ENCODE measurements at places on chromosomes 1 and 21. TPM values are rescaled to one million over a fixed set of nuclear protein-coding genes. Genes with fewer than 3 reads are reported as not detected.

DNA sequence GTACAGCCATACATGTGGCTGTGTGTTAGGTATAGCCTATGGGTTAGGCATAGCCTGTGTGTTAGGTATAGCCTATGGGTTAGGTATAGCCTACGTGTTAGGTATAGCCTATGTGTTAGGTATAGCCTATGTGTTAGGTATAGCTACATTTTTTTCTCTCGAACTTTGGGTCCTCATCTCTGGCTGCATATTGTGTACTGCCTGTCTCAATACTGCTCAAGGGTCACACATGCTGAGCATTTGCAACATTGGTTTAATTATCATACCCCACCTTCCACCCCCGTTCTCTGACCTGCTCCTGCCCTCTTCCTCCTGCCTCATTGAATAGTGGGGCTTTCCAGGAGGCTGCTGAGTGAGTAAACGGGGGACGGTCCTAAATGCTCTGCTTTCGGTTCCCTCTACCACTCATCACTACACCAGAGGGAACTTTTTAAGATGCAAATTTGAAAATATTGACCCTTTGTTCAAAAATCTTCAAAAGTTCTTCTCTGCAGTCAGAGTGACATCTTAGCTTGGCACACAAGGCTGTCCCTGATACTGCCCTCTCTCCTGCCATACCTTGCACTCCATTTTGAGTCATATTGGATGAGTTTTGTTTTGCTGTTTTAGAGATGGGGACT is 17.8 kb downstream of the OR2B11 start:
- no peak for DNase-seq

DNA sequence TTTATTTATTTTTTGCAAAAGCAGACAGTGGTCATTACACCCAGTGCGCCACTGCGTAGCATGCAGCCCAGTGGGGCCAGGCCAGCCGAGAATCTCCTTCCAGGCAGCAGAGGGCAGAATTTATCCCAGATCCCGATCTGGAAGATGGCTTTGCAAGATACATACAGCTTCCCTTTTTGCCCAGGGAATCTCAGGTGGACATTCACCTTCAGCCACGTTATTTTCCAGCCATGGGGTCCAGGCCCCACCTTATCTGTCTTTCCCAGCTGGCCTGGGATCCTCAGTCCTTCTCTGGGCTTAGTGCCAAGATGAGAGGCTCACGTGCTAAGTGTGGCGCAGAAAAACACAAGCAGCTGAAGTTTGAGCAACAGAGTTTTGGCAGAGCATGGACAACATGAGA is 123.6 kb downstream of the AJAP1 start:
- DNase-seq, result no peak

DNA sequence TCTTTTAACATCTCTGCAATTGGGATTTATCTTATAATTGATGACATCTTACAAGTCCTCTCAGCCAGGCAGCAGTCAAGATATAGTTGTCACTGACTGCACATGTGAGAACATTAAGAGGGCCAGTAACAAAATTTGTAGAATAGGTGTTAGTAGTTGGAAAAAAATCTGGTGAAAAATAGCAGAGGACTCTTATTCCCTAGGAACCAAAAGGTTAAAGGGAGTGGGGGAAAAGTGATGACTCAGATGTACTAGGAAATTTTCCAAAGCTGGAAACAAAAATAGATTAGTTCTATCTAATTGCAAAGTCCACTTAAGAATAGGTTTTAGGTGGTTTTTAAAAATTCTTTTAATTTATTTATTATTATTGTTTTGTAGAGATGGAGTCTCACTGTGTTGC is 3.6 kb downstream of the NUP210L start:
- DNase-seq, result no peak

DNA sequence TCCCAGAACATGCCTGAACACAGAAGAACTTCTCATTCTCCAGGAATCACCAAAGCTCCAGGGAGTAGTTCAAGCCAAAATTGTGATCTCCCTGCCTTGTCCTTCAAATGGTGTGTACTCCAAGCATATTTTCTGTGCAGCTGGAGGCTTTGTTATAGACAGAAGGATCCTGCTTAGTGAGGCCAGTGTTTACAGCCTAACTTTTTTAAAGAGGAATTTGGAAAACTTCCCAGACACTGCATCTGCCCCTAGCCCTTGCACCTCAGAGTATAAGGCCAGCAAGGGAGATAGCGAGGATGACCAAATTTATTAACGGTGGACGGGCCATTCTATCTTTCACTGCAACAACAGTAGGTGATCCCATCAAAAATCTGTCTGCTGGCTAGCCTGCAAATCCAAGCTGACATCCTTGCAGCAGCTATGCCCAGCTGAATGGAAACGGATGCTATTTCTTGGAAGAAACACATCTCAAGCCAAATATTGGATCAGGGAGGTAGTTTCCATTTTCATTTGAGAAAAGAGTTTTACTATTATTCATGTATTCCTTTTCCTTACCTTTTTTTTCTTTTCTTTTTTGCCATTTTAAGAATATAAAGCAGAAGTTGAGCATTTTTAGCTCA is 249.8 kb downstream of the USH2A start:
- no peak for DNase-seq

- no peak for DNase-seq
Measured at GRCh38 chr1:221327954-221328353, 413.9 kb downstream of the DUSP10 start.

Gene F13B
- total RNA-seq, result not detected

Gene THBS3
- 4.9 TPM for total RNA-seq

Gene LRRC71
- total RNA-seq, result not detected

Gene KRTAP13-1
- not detected for total RNA-seq

Gene OTUD3
- total RNA-seq, result 3.5 TPM

All from epithelial cell of proximal tubule (primary cell).